T-helper 17 cell (primary cell): ENCODE measurements at places on chromosomes 5 and 9.

GRCh38 chr9:109342878-109343277, 22.0 kb upstream of the EPB41L4B start:
- H3K4me3 ChIP-seq = no peak overlapping the region
- H3K4me1 ChIP-seq = no peaks in the 10 kb centered on the region
- H3K36me3 ChIP-seq = no peaks in the 10 kb centered on the region
- DNase-seq = no peak
- no peak overlapping the region for H3K27ac ChIP-seq
- H3K27me3 ChIP-seq = peaks cover 20% of the 10 kb centered on the region

DNA sequence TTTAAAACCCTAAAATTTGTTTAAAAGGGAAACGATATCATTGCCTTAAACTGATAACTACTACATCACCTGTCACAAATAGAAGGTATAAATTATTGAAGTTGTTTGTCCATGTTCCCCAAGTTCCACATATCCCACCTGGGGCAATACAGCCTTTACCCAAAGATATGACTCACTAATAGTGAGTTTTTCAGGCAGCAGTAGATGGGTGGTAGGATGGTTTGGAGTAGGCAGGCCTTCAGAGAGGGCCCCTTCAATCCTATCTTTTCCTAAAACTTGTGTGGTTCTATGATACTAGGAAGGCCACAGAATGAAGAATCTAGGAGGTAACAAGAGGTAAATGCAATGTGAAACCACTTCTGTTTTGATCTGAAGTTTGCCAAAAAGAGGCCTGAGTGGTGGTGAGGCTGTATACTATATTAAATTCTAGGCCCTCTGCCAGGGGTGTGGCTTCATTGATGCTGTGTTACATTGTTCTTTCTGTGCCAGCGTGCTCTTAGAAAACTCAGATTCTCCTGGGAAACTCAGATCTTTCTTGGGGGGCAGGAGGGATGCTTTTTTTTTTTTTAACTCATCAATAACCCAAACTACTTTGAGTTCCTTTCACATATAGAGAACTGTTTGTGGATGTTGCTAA, 7.2 kb downstream of the CYSTM1 start:
- peaks cover 3% of the 10 kb centered on the region for H3K4me1 ChIP-seq
- H3K27ac ChIP-seq = peak overlapping the region; percentile 71
- DNase-seq = no peak
- no peaks in the 10 kb centered on the region for H3K27me3 ChIP-seq
- no peaks in the 10 kb centered on the region for H3K36me3 ChIP-seq

- no peak overlapping the region for H3K4me3 ChIP-seq
- peaks cover 2% of the 10 kb centered on the region for H3K4me1 ChIP-seq
- H3K27ac ChIP-seq = no peak overlapping the region
These were observed 77.8 kb downstream of the BAAT start for GRCh38 chr9:101307051-101307450.

DNA sequence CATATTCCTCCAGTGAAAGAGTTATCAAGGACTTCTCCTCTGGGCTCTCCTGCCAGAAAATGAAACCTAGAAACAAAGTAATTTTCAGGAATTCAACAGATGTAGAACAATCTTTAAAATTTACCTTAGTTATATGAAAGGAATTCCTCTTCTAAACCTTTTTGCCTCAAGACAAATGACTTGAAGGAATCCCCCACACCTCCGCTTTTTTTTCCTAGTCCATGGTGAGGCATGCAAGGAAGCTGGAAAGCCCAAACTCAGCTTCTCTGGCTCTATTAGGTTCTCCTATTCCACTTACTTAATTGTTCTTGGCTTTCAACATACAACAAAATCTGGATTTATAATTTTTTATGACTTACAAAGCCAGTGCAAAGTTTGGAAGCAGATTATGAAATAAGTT, 27.2 kb downstream of the C6 start:
- H3K4me1 ChIP-seq = no peaks in the 10 kb centered on the region
- no peak overlapping the region for H3K4me3 ChIP-seq
- H3K36me3 ChIP-seq = no peaks in the 10 kb centered on the region
- no peak overlapping the region for H3K27ac ChIP-seq

DNA sequence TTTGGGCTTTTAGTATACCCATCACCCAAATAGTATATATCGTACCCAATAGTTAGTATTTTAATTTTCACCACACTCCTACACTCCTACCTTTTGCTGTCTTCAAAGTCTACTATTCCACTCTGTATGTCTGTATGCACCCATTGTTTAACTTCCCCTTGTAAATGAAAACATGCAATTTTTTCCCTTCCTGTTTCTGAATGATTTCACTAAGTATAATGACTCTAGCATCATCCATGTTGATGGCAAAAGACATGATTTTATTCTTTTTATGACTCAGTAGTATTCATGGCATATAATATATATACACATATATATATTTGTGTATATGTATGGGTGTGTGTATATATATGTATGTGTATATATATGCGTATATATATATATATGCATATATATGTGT, 63.1 kb upstream of the FAM174A start:
- H3K4me3 ChIP-seq = no peak overlapping the region
- peaks cover 18% of the 10 kb centered on the region for H3K27me3 ChIP-seq
- no peaks in the 10 kb centered on the region for H3K4me1 ChIP-seq
- no peak overlapping the region for H3K27ac ChIP-seq
- no peak for DNase-seq
- H3K36me3 ChIP-seq = no peaks in the 10 kb centered on the region

- H3K4me1 ChIP-seq = peaks cover 2% of the 10 kb centered on the region
- H3K4me3 ChIP-seq = no peak overlapping the region
- H3K36me3 ChIP-seq = peaks cover 6% of the 10 kb centered on the region
- no peaks in the 10 kb centered on the region for H3K27me3 ChIP-seq
- no peak overlapping the region for H3K27ac ChIP-seq
- no peak for DNase-seq
These were observed 202.3 kb downstream of the AOPEP start for GRCh38 chr9:94928691-94929368.

DNA sequence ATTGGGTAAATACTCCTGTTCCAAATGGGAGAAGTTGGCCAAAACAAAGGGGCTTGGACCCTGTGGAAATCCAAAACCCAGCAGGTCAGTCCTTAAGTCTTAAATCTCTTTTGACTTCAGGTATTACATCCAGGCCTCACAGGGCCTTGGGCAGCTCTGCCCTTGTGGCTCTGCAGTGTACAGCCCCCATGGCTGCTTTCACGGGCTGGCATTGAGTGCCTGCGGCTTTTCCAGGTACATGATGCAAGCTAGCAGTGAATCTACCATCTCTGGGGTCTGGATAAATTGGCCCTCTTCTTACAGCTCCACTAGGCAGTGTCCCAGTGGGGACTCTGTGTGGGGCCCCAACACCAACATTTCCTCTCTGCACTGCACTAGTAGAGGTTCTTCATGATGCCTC, 308.5 kb upstream of the ARRDC3 start:
- no peak for DNase-seq
- no peaks in the 10 kb centered on the region for H3K36me3 ChIP-seq
- no peaks in the 10 kb centered on the region for H3K27me3 ChIP-seq
- H3K27ac ChIP-seq = no peak overlapping the region
- H3K4me1 ChIP-seq = no peaks in the 10 kb centered on the region

GRCh38 chr5:60583616-60584015, 116.3 kb downstream of the DEPDC1B start:
- H3K36me3 ChIP-seq = no peaks in the 10 kb centered on the region
- no peaks in the 10 kb centered on the region for H3K4me1 ChIP-seq
- no peak for DNase-seq
- H3K27ac ChIP-seq = no peak overlapping the region
- H3K27me3 ChIP-seq = peaks cover 7% of the 10 kb centered on the region

DNA sequence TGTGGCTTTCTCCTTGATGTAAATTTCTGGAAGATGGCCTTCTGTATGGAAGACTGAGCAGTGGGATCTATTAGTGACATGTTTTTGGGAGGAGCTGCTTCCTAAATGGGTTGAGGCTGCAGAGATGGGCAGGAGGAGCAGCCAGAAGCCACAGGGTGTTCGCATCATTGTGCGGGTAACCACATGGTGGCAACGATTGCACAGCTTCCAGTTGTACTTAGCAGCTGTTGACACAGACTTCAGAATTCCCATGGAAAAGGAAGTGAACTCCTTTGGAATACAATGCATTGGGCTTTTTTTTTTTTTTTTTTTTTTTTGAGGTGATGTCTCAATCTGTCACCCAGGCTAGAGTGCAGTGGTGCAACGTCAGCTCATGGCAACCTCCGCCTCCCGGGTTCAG, 297.3 kb downstream of the NR3C1 start:
- no peaks in the 10 kb centered on the region for H3K27me3 ChIP-seq
- no peak for DNase-seq
- H3K36me3 ChIP-seq = peaks cover 3% of the 10 kb centered on the region
- peaks cover 16% of the 10 kb centered on the region for H3K4me1 ChIP-seq

GRCh38 chr5:83097689-83098231, 20.4 kb downstream of the XRCC4 start:
- peaks cover 4% of the 10 kb centered on the region for H3K36me3 ChIP-seq
- no peak overlapping the region for H3K4me3 ChIP-seq

DNA sequence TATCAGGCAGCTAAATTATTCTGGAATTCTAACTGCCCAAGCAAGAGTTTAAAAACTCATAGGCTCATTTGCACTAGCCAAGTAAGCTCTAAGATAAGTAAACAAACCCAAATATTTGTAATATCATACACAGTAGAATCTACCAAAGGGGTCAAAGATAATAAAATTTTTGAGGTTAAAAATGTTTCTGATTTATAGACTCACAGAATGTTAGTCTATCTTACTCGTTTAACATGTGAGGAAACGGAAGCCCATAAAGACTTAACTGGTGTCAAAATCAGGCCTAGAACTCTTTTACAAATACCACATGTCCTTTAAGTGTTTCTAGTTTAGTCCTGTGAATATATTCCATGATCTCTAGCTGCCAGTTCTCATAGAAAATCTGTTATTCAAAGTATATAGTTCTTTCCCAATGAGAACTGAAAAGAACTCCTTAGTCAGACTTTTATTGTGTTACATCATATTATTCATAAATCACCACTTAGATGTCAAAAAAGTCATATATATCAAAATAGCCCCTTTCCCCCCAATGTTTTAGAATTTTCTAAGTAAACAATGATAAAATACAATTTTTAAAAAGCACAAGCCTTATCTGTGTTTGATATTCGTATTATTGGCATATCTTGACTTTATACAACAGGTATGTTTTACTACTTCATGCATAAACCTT, 13.9 kb downstream of the RAB14 start:
- no peak for DNase-seq
- no peak overlapping the region for H3K4me3 ChIP-seq
- H3K27ac ChIP-seq = peak overlapping the region; percentile 21
- no peaks in the 10 kb centered on the region for H3K27me3 ChIP-seq

DNA sequence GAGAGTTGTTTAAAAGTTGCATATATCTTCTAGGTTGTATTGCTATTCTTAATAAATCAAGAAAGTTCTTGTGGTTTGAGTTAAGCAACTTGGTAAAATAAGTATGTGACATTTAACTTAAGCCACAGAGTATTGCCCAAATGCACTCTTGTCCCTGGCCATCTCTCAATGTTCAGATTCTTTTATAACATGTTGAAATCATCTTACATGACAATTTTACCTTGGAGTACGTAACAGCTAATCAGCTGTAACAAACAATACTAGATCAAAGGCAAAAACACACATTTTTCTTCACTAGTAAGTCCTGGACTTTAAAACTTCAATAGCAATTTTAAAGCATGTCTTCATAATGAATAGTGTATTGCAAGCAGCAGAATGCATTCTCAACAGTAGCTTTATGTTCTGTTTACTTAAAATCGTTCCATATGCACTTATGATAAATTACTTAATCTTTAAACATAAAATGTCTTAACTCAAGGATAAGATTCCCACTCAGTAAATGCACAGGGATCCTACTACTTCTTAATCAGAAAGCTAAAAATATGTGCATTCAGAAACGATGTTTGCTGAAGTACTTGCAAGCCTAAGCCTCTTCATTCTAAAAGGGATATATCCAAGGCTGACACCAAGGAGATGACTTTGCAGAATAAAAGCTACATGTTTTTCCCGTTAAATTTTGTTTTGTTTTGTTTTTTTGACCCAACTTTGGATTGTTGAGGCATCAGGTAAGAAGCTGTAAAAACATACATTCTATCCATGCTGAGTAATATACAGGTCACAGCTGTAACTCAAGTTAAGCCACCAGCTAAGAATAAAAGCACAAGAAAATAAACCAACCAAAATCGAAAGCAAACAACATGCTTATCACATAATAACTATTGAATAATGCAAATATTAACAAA, 86.1 kb upstream of the NFIB start:
- H3K27me3 ChIP-seq = peaks cover 11% of the 10 kb centered on the region
- no peak for DNase-seq
- no peaks in the 10 kb centered on the region for H3K4me1 ChIP-seq
- H3K36me3 ChIP-seq = no peaks in the 10 kb centered on the region
- H3K27ac ChIP-seq = no peak overlapping the region

DNA sequence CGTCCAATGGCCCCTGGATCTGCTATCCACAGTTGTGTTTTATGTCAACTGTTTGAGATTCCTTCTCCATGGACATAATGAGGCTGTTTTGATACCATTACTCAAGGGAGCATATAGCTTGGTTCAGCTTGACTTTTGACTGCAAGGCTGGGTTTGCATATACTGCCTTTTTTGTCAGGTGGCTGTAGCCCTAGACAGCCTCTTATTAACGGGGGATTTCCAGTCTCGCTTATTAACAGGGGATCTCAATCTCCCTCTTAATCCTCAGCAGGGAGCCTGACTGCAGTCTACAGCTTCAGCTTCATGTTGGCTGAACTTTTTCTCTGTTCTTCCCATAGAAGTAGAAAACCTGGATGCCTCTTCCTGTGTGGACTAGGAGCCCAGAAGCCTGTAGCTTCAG, 73.7 kb upstream of the TNC start:
- H3K27me3 ChIP-seq = peaks cover 12% of the 10 kb centered on the region
- peaks cover 2% of the 10 kb centered on the region for H3K36me3 ChIP-seq
- H3K4me1 ChIP-seq = no peaks in the 10 kb centered on the region
- no peak overlapping the region for H3K27ac ChIP-seq
- no peak overlapping the region for H3K4me3 ChIP-seq
- DNase-seq = no peak

DNA sequence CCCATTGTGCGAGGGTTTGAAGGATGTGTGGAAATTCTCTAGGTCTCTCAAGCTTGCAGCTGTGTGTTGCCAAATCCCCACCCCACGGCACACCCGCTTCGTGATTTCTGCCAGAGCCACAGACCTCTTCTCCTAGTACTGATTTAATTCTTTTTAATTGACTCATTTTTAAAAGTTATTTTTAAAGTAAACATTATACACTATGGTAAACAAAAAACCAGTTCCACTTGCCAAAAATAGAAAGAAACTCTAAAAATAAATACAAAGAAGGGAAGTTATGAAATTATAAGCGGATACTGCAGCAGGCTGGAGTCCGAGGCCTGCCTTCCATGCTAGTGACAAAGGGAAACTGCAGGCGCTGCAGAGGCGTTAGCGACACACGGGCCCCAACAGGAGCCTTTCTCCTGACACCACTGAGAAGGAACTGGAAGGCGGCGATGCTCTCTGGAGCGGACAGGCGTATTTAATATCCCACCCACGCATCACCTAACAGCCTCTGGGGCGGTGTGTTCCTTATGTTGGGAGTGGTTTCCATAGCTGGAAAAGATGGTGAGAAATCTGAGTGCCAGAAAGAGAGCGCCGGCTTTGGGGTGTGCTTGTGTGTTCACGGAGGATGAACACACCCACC, 122.5 kb downstream of the COL23A1 start:
- no peak for DNase-seq
- H3K4me3 ChIP-seq = no peak overlapping the region
- no peaks in the 10 kb centered on the region for H3K4me1 ChIP-seq
- H3K27ac ChIP-seq = no peak overlapping the region
- peaks cover 52% of the 10 kb centered on the region for H3K27me3 ChIP-seq

GRCh38 chr9:130866474-130866965, 30.1 kb downstream of the QRFP start:
- H3K36me3 ChIP-seq = no peaks in the 10 kb centered on the region
- H3K27me3 ChIP-seq = no peaks in the 10 kb centered on the region
- no peak for DNase-seq
- H3K4me1 ChIP-seq = peaks cover 7% of the 10 kb centered on the region
- H3K27ac ChIP-seq = no peak overlapping the region
- H3K4me3 ChIP-seq = no peak overlapping the region
